ENCODE measurements at places on chromosomes 3 and 15. TPM values are rescaled to one million over a fixed set of nuclear protein-coding genes. Genes with fewer than 3 reads are reported as not detected.

The ZBTB47 gene
- total RNA-seq: 61.4 TPM

GRCh38 chr3:158845765-158846350, 44.0 kb downstream of the MFSD1 start:
- DNase-seq: no peak

- peak; percentile 16 for DNase-seq
Observed at GRCh38 chr3:10531031-10531430, 25.6 kb upstream of the ATP2B2 start.

DNA sequence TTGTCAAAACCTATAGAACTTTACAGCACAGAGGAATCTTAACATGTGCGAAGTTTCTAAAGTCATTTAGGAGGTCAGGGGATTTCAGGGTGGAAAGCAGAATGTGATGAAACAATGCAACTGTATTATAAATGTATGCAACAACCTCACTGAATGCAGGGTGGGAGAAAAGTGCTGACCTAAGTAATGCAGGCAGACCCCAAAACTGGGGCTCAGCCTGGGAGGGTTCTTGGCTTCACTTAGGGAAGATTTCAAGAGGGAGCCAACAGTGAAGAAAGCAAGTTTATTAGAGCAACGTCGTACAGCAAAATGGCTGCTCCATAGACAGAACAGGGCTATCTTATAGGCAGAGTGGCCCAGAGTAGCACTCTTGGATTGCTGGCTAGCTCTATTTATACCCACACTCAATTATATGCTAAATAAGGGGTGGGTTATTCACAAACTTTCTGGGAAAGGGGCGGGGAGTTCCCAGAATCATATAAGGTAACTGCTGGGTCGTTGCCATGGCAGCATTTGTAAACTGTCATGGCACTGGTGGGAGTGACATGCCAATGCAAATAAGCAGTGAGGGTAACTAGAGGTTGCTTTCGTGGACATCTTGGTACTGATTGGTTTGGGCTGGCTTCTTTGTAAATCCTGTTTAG, 14.2 kb upstream of the CAND2 start:
- no peak for DNase-seq

The GPR176 gene
- 23.2 TPM for total RNA-seq

DNA sequence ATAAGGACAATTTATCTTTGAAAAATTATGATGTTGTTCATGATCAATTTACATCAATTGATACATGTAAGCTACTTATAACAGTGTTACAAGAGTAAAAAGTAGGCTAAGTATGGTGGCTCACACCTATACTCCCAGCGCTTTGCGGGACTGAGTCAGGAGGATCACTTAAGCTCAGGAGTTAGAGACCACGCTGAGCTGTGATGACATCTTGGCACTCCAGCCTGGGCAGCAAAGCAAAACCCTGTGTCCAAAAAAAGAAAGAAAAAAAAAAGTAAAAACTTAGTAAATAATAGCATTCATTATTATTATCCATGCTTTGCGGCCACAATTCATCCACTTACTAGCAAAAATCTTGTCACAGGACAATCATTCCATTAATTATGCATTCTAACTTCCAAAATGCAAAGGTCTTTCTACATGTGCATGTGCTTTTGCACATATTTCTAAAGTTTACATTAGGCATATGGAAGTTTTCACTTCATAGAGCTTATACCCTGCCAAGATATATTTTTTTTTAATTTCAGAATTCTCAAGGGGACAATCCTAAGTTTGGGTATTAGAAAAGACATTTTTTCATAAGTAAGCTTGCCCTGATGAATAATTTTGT, 243.3 kb upstream of the RARB start:
- no peak for DNase-seq

Data from dorsolateral prefrontal cortex (tissue), 122 donors.